ENCODE measurements at places on chromosomes 1 and 21. TPM values are rescaled to one million over a fixed set of nuclear protein-coding genes. Genes with fewer than 3 reads are reported as not detected.

The PIK3CD gene
- 10.9 TPM for polyA plus RNA-seq

The LCE1B gene
- polyA plus RNA-seq: not detected

The NTMT2 gene
- polyA plus RNA-seq: not detected

The PYHIN1 gene
- polyA plus RNA-seq: not detected

The MYBPHL gene
- polyA plus RNA-seq: not detected

The DMBX1 gene
- not detected for polyA plus RNA-seq

The TBX19 gene
- 1.0 TPM for polyA plus RNA-seq

The TNFRSF9 gene
- polyA plus RNA-seq: 0.94 TPM

The FAM163A gene
- polyA plus RNA-seq: not detected

The EPB41 gene
- 6.5 TPM for polyA plus RNA-seq

The LCE3D gene
- polyA plus RNA-seq: not detected

The ADAMTSL4 gene
- polyA plus RNA-seq: 4.9 TPM
